Glutamatergic neuron (in vitro differentiated cells): ENCODE measurements at places on chromosomes 11 and 22.
A peak's percentile ranks its signal among the peaks of the same experiment; 100 is the strongest.

DNA sequence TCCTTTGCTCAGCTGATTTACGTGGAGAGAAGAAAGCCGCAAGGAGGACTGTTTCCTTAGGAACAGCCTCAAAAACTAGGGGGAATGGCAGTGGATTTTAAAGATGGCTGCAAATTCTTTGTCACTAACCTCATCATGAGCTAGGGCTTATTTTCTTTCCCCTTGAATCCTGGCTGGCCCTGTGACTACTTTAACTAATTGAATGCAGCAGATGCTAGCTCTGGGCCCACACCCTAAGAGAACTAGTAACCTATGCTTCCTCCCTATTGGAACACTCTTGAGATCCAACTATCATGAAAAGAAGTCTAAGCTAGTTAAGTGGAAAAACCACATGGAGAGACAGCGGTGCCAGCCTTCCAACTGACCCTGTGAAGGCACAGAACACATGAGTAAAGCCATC is 421.3 kb upstream of the NARS2 start:
- no peak for DNase-seq

DNA sequence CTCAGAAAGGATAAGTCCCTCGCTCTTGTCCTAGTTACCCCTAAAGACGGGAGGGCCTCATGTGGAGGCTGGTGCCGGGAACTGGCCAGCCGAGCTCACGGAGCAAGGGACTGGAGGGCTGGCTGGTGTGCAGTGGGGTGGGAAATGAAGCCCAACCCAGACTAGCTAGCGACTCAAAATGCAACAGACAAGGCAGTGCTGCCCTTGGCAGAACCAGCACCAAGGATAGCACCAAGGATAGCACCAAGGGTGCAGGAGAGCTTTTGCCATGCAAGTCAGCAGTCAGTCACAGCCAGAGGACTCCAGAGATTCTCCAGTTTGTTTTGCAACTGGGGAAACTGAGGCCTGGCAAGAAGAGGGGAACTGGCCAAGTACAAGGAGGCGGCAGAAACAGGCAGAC is 6.5 kb upstream of the BATF2 start:
- DNase-seq = no peak

DNA sequence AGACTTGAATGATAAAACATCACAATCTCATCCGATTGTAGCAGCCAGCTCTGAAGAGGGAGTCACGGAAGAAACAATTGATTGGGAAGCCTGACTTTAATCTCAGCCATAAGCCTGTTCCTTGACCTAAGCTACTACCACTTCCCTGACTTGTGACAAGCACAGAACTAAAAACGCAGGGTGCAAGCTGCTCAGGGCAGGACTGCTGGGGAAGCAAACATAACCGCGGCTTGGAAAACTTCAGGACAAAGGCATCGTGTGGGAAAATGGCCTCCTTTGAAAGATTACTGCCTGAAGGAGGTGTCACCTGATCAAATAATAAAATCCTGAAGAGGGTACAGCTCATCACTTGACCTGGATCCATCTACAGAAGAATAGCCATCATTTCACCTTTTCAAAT is 595.3 kb upstream of the CADM1 start:
- no peak for DNase-seq

DNA sequence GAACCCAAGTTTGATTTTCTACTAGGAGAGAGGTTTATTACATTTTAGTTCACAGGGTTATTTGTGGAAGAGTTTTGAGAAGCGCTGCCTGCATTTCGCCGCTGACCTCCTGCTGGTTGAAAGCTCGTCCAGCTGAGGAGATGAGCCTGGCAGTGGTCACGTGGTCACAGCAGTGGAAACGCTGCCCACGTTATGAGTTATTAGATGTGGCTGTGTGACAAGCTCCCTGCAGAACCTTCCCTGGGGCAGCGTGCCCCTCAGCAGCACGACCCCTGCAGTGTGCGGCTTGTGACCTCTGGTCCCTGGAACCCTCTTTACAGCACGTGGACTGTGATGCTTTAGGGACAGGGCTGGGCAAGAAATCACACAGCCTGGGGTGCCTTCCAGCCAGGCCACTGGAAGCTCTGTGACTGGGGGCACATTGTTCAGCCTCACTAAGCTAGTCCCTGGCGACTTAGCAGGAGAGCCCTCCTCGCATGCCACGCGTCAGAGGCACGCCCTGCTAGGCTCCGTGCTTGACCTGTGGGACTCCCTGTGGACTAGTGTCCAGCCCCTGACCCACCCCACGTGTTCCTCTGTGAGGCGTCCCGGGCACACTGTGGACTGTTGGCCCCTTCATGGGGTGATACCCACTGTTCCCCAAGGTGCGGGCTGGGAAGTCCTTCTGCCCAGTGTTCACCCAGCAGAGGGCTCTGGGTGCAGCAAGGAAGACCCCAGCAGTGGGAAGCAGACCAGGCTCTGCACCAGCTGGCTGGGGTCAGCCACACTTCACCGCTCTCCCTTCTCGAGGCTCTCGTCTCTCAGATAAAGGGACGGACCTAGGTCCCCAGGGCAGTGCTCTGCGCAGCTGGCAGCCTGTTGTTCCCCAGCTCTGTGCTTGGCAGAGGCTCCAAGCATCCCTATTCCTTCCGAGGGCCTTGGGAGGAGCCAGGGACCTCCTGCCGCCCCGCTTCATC is 349.5 kb downstream of the TBC1D22A start:
- DNase-seq = no peak

DNA sequence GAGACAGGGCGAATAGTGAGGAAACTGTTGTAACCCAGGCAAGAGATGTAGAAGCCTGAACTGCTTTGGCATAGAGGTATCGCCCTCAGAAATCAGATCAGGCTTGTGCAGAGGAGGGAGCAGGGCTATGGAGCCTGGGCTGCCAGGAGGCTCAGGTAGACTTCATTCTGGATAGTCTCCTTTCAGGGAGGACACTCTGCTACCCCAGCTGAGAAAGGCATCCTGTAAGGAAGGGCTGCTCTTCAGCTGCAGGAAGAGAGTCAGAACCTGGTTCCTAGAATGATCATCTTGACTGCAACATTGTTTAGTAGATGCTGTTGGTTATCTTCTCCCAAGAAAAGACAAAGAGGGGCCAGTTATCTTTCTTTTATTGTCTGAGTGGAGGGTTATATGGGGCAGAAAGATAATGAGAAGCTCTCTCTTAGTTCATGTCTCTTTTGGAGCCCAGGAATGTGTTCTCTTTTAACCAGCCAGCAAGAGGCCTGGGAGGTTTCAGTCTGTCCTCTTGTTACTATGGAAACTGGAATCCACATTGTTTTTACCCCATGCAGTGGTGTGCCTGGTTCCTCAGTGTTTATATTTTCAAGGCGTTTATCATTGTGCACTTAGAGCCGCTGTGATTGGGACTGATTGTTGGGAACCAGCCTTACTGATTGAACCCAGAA is 95.7 kb downstream of the STIM1 start:
- no peak for DNase-seq

- DNase-seq = peak; percentile 65
Measured at GRCh38 chr11:8258784-8259183, 4.9 kb downstream of the LMO1 start.

- no peak for DNase-seq
Measured at GRCh38 chr22:24335496-24335895, 64.9 kb downstream of the SPECC1L start.

DNA sequence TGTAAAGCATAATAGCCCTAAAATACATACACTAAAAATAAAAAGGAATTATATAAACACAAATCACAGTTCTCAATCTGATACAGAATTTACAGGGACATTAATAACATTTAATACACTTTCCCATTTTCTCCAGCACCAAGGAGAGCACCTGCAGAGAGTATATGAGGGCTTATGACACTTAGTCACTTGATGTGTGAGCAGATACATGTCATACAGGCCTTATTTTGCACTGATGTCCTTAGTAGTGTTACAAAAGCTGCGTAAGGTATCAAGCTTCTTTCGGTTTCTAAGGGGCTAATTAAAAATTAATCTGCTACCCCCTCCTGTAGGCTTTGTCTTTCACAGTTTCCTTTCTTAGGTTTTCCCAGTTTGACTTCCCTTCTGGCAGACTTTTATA is 61.3 kb downstream of the TRIM44 start:
- no peak for DNase-seq

DNA sequence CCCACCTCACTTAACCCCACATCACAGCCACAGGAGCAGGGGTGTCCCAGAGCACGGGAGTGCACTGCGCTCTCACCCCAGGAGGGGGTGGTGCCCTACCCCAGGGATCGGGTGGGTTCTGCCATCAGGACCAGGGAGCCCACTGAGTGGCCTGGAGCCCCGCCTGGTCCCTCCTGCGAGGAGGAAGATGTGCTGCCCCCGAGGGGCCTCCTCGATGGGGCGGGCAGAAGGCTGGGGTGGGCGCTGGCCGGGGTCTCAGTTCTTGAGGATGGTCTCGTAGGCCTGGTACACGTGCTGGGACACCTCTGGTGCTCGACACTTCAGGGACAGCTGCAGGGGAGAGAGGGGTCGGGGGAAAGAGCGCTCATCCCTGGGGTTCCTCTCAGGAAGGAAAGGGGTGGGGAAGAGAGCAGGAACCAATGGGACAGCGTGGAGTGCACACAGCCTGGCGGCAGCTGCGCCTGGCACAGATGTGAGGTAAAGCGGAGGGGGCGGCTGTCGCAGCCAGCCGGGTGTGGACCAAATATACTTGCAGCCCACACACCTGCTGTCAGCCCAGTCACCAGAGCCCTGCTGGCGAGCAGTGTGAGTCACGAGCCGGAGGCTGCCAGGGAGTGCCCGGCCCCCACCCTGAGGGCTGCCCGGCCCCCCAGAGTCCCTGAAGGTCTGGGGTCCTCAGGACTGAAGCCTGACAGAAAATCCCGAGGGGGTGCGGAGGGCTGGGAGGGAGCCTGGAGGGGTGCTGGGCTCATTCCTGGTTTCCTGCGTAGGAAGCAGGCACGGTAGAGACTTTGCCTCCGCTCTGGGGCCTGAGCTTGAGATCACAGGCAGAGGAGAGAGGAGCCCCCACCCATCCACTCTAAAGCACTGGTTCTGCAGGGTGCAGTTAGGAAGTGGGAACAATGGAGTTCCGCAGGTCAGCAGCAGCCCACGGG is 13.3 kb upstream of the RASL10A start:
- peak; percentile 54 for DNase-seq

GRCh38 chr11:85974122-85974521 is 94.8 kb downstream of the PICALM start:
- DNase-seq = no peak

- no peak for DNase-seq
Measured at GRCh38 chr22:38957046-38957770, at the start of gene APOBEC3A. TSS of gene APOBEC3A (plus strand) at chr22:38957609. CDS start at chr22:38957692, 83 bp downstream.

DNA sequence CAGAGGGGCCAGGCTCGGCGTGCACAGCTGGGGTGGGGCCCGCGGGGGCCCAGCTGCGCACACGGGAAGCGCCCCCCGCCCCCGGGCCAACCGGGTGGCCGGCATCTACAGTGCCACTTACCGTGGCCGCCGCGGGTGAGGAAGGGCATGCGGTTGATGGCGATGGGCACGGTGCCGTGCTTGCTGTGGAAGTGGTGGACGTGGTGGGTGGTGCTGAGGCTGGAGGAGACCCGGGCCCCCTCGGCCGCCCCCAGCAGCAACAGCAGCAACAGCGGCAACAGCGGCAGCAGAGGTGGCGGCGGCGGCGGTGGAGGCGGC is 51.4 kb downstream of the SLC22A12 start:
- no peak for DNase-seq

DNA sequence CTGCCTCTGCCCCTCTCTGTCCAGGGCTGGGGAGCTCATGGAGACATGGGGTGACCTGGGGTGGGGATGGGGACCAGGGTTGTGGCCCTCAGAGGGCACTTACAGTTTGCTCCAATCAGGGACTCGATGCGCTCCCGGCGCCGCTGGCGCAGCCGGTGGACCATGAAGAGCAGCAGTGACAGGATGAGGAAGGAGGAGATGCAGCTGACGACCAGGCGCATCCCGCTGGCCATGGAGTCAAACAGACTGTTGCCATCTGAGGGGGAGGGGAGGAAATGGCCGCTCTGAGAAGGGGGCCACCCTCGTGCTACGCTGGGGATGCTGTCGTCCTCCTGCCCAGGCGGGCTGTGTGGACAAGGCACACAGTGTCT is 80.5 kb downstream of the DGCR2 start:
- DNase-seq = no peak

- DNase-seq = no peak
Measured at GRCh38 chr11:95792700-95793099, 2.4 kb downstream of the CEP57 start.

DNA sequence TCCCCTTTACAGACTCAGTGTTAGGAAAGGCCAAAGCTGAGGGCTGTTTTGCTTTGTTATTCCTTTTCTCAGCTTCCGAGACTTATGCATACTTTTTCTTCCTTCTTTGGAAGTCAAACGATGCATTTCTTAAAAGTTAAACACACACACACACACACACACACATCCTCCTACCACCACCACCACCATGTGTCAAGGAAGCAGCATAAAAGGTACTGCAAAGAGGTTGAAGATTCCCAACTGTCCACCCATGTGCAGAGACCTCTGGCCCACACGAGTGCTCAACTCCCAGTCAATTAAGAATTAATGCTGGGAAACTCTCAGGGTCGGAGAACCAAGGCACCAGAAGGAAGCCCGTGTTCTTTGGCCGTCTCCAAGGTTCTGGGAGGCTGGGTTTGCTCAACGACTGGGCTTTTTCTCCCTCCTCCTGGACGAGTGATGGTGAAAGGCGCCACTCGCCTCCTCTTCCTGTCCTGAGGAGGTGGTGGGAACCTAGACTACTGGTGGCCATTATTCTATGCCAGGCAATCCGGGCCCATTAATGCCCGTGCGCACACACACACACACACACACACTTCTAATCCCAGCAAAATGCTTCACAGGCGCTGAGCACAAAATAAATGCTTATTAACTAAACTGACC is 15.1 kb downstream of the MN1 start:
- DNase-seq = no peak

- no peak for DNase-seq
Measured at GRCh38 chr11:72177656-72178055, 14.3 kb upstream of the FOLR1 start.

DNA sequence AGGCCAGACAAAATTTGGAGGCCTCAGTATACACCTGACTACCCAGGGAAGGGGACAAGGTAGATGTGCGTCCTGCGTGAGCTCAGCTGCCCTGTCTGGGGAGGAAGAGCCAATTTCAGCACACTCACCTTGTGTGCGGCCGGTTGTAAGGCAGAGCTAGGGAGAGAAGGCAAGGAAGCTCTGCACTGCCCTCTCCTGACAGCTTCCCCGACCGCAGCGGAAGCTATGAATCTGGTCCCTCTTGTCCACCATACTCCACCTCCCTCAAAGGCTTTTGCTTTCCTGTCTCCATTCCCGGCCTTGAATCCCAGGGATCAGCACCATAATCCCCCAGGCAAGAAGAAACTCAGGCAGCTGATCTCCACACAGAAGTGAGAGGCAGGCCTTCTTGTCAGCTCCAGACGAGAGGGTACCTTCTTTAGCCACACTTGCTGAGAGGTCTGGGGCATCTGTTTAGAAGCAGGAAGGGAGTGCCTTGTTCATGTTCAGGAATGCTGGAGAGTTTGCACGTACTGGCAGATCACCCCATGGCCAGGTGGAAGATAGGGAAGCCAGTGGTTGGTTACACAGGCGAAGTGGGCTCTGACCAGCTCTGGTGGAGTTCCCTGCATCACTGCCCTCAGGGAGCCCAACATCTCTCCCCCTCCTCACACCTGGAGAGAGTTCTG is 62.5 kb downstream of the FEZ1 start:
- DNase-seq = peak; percentile 77
